Stimulated activated CD4-positive, alpha-beta T cell treated with anti-CD3 and anti-CD28 coated beads, Interleukin-1b, Interleukin-23, amount 100 ng/mL, for 1 hour (primary cell): ENCODE measurements at places on chromosomes 13 and 19.

DNA sequence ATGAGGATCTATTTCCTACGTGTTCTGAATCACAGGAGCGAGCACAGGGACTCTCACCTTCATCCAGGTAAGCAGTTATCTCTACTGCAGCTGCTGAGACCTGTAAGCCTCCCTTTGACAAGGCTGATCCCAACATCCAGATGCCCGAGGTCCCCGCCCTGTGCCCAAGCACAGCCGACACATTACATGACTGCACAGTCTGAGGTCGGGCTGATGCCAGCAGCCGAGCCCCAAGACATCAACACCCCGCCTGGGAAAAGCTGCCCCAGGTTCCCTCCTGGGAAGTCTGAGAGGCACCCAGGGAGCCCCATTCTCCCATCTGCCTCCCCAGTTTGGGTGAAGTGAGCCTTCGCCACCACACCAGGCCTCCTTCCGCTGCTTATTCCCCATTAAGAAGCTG, 95.9 kb downstream of the COL4A1 start:
- no peak for DNase-seq

DNA sequence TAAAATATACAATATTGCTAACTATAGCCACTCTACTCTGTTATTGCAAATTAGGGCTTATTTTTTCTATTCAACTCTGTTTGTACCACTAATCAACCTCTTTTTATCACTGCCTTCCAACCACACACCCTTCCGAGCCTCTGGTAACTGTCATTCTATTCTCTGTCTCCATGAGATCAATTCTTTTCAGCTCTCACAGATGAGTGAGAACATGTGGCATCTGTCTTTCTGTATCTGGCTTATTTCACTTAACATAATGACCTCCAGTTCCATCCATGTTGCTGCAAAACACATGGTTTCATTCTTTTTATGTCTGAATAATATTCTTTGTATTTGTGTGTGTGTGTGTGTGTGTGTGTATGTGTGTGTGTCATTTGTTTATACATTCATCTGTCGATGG, 350.1 kb upstream of the DACH1 start:
- no peak for DNase-seq

DNA sequence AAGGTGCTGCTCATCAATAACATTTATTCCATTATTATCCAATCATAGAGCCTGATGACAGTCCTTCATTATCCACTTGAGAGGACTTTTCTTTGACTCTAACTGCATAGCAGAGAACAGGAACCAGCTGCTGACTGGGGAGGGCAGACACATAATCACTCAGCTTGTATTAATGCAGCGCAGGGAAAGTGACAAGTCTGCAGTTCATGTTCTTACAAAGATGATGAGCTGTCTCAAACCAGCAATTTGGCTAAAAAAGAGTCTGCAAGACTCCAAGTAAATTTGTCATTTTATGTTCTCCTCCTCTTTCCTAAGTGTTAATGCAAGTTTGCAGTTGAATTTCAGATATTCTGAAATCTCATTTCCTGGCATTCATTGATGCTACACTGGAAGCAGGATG, 40.0 kb upstream of the CBY2 start:
- DNase-seq, result no peak

DNA sequence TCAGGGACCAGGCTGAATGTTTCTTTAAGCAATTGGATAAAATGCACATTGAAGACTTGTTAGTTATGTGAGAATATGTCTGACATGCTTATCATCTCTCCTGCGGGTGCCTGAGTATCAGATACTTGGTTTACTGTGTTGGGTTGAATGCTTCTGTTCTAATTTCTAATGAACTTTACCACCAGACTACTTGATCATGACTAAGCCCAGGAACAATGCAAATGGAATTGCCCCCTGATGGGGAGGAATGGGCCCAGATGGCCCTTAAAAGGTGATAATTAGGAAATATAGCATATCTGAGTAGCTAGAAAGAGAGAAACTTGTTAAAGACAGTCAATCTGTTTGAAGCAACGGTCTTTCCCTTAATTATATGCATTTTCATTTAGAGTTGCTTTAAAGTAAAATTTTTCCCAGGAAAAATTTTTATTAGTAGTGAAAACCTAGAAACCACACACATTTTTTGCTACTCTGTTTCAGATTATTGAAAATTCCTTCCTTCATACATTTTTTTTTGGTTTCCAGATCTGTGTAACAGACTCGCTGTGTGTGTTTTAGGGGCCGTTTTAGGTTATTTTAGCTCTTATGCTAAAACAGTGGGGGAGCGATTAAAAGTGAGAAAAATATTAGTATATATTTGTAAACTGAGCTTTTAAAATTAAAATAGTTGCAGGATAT, 186.6 kb downstream of the TM9SF2 start:
- no peak for DNase-seq

GRCh38 chr19:55379174-55379573, 2.5 kb downstream of the TMEM190 start:
- no peak for DNase-seq

- no peak for DNase-seq
Observed at GRCh38 chr19:46192992-46193650, 36.4 kb upstream of the IGFL1 start.

GRCh38 chr19:55454787-55455243, 6.6 kb downstream of the ISOC2 start:
- no peak for DNase-seq

DNA sequence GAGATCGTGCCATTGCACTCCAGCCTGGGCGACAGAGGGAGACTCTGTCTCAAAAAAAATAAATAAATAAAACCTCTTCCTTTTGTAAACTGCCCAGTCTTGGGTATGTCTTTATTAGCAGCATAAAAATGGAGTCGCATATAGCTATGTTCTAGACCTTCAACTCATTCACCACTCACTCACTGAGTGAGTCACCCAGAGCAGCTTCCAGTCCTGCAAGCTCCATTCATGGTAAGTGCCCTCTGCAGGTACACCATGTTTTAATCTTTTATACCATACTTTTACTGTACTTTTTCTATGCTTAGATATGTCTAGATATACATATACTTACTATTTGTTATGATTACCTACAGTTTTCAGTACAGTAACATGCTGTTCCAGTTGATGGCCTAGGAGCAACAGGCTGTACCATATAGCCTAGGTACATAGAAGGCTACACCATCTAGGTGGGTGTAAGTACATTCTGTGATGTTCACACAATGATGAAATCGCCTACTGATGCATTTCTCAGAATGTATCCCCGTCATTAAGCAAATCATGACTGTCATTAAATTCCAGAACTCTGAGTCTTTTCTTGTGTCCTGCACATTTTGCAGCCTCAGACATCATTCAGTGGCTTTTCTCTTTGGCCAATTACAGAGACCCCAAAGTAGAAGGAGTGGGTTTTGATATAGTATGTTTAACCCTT, 13.7 kb upstream of the FARP1 start:
- DNase-seq, result no peak

DNA sequence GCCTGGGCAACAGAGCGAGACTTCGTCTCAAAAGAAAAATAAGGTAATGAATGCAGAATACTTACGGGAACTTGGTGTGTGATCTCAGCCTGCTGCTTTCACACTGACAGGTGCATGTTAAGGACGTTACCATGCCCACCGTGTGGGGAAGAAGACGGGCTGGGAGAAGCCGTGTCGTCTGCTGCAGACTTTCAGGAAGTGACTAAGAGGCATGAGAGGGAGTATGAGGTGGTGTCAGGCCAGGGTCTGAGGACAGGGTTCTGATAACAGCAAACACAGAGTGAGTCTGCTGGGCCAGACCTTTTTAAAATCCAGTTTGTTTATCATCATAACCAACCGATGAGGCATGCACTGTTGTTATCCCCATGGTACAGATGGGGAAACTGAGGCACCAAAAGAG, 13.6 kb upstream of the GALP start:
- DNase-seq, result no peak
